ENCODE measurements at places on chromosomes 3 and 15. TPM values are rescaled to one million over a fixed set of nuclear protein-coding genes. Genes with fewer than 3 reads are reported as not detected.
A peak's percentile ranks its signal among the peaks of the same experiment; 100 is the strongest.

The CIB2 gene
- 41.5 TPM for polyA plus RNA-seq

The BSN gene
- polyA plus RNA-seq: 0.83 TPM

The ANP32A gene
- polyA plus RNA-seq: 46.8 TPM

The FYCO1 gene
- polyA plus RNA-seq: 6.7 TPM

The BFSP2 gene
- not detected for polyA plus RNA-seq

The FAM227B gene
- 4.0 TPM for polyA plus RNA-seq

The HEMK1 gene
- polyA plus RNA-seq: 10.6 TPM

The GOLGA6A gene
- 2.1 TPM for polyA plus RNA-seq

The NEK11 gene
- 0.28 TPM for polyA plus RNA-seq

The CHRNB4 gene
- polyA plus RNA-seq: 4.1 TPM

The FAH gene
- polyA plus RNA-seq: 26.6 TPM

The NRROS gene
- 6.8 TPM for polyA plus RNA-seq

The ARHGEF26 gene
- polyA plus RNA-seq: 4.9 TPM

DNA sequence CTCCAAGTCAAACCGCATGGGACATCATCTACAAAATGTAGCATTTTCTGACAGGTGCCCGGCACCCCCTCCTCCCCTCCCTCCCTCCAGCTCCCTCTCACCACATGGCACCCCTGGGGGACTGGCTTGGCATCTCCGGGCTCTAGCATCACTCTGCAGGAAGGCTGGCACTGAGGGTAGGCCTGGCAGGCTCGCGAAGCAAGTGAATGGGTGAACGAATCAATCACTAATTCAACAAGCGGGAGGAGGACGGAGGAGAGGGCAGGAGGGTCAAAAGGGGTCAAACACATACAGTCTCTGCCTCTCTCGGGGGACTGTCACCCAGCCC lies 155.7 kb downstream of the NUP210 start:
- DNase-seq: no peak

GRCh38 chr3:16103472-16103871 lies 71.0 kb upstream of the GALNT15 start:
- no peak for DNase-seq

- DNase-seq: no peak
Measured at GRCh38 chr3:140447136-140447535, 230.7 kb upstream of the TRIM42 start.

- DNase-seq: no peak
Measured at GRCh38 chr3:39644176-39644575, 165.2 kb upstream of the MYRIP start.

GRCh38 chr3:116552246-116552645 lies 107.0 kb upstream of the LSAMP start:
- DNase-seq: no peak

GRCh38 chr3:170621256-170621655 lies 35.4 kb upstream of the SLC7A14 start:
- DNase-seq: no peak

DNA sequence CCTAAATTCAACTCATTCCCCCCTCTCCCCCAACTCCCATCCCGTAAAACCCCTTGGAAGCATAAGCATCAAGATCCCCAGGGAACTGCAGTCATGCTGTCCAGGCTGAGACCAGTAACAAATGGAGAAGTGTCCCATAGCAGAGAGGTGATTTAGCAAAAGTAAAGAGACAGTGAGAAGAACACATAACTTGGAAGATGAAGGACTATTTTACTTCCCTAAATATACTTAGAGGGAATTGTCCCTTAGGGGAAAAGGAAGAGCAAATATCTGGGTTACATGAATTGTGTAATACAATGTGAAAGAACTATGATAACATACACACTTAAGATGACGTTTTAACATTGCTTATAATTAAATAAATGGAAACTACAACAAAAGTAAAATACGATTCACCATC lies 61.6 kb upstream of the LRRFIP2 start:
- DNase-seq: no peak

DNA sequence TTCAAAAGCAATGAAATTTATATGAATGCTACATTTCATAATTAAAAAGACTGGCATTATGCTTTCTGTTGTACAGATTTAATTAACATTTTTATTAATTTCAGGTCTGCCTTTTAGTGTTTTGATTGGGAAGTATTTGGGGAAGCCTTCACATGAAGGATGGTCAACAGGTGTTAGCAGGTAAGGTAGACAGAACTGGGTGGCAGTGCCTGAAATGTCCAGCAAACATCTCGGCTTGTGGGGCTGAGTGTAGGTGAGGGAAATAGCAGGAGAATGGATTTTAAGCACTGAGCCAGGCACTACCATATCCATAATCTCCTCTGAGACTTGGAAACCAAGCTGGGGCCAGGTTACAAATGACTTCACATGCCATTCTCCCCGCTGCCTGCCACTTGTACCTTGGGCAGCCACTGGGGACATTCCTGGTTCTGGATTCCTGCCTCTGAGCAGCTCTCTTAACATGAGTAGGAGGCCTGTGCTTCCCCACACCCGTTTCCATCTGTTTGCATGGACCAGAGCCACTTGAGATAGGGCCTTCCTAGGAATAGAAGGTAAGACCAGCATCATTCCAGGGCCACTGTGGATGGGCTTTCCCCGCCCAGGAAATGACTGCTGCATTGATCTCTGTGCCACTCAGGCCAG lies 125.9 kb upstream of the HES1 start:
- DNase-seq: no peak

- DNase-seq: peak; percentile 49
Measured at GRCh38 chr15:24857763-24858162, 97.0 kb upstream of the SNRPN start.

DNA sequence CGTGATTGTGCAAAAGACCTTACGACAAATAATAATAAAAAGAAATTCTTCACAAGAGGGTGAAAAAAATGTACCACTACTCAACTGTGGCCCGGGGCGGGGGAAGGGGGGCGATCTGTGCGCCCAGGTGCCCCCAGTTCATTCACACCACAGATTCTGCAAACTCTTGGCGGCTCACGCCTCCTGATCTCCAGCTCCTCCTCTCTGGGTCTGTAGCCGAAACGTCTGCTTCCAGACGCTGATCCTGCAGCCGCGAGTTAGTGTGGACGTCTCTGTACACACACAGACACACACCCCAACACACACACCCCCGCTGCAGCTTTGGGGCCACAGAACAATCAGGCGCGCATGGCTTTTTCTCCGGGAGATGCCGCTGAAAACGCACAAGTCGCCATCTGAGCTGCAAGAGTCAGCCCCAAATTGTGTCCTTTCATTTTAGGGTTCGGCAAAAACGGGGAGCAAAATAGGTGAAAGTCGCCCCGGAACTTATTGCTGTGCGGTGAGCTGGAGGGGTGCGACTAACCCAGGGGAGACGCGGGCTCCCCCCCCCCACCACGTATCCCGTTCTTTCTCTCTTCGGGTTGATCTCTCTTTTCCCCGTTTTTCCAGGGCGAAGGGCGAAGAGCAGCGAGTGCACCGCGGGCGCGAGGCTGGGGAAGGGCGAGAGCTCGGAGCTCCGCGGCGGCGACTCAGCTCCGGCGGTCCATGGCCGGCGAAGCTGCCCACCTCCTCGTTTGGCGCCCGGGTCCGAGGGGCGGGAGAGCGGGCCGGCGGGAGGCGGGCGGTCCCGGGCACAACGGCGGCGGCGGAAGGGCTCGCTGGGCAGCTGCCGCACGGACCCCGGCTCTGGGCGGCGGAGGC lies 505 bp upstream of the WNT5A start:
- peak; percentile 73 for DNase-seq

DNA sequence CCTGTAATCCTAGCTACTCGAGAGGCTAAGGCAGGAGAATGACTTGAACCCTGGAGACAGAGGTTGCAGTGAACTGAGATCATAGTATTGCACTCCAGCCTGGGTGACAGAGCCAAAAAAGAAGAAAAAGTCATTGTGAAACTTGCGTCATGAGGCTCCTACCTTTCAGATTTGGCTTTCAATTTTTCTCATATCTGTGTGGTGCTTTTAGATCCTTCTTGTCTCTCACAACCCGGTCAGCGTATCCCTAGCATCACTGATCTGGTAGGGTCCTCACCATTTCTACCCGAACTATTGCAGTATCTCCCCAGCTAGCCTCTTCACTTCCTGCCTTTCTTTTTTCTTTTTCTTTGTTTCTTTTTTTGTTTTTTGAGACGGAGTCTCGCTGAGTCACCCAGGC lies 21.6 kb upstream of the GCNT3 start:
- DNase-seq: no peak

- DNase-seq: no peak
Measured at GRCh38 chr3:68033867-68034266, 379.5 kb upstream of the SUCLG2 start.

GRCh38 chr15:81265256-81265943 lies 58.5 kb downstream of the STARD5 start:
- DNase-seq: no peak

GRCh38 chr3:143736205-143736997 lies 111.9 kb downstream of the SLC9A9 start:
- DNase-seq: no peak

- DNase-seq: no peak
Measured at GRCh38 chr3:45896956-45897355, 10.6 kb downstream of the CCR9 start.

GRCh38 chr15:67146234-67146633 lies 80.8 kb downstream of the SMAD3 start:
- no peak for DNase-seq

DNA sequence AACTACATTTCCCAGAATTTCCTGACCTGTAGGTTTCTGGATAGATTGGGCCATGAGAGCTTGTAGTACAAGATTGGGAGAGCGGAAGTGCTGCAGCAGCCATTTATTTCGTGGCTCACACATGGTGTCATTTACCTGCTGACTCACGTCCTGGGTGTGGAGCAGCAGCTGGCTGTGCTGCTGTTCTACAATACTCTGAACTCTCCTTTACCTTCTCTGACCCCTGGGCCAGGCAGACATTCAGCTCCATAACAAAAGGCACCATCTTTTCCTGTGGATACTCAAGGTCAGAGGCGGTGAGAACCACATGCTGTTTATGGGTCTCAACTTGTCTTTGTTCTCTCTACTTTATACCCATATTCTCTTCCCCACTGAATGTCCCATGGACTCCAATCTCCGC lies 490.2 kb downstream of the IGSF11 start:
- no peak for DNase-seq

DNA sequence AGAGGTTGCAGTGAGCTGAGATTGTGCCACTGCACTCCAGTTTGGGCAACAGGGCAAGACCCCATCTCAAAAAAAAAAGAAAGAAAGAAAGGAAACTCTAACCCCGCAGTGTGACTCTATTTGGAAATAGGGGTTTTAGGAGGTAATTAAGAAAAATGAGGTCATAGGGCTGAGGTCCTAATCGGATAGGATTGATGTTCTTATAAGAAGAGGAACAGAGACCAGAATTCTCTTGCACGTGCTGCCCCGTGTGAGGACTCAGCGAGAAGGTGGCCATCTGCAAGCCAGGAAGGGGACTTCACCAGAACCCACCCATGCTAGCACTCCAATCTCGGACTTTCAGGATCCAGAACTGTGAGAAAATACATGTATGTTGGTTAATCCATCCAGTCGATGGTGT lies 25.8 kb downstream of the KLHL6 start:
- no peak for DNase-seq

- no peak for DNase-seq
Measured at GRCh38 chr3:124966521-124967445, 32.2 kb upstream of the MUC13 start.

DNA sequence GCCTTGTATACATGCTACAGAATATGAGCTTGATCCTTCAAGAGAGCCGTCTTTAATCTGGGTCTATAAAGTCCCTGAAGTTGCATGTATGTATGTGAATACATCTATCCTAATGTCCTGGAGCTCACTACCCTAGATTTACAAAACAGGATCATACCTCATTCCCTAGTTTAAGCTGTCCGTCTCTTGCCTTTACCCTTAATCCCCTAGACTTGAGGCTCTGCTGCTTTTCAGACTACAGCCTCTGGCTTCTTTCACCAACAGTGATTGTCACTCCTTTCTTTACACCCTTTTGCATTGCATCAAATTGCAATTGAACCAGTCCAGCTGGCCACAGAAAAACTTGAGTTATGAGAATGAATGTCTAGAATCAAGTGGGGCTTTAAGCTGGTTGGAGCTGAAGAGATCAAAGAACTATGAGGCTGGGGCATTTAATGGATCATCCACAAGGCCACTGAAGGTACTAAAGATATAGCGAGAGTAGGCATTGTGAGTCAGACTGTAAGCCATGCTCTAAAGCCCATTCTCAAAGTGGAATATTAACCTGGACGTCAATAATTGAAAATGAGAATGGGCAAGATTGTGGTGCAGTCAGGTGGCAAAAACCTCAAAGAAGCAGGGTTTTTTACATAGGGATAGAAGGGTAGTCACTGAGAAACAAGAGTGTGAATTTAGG lies 12.3 kb upstream of the PLD1 start:
- DNase-seq: no peak

DNA sequence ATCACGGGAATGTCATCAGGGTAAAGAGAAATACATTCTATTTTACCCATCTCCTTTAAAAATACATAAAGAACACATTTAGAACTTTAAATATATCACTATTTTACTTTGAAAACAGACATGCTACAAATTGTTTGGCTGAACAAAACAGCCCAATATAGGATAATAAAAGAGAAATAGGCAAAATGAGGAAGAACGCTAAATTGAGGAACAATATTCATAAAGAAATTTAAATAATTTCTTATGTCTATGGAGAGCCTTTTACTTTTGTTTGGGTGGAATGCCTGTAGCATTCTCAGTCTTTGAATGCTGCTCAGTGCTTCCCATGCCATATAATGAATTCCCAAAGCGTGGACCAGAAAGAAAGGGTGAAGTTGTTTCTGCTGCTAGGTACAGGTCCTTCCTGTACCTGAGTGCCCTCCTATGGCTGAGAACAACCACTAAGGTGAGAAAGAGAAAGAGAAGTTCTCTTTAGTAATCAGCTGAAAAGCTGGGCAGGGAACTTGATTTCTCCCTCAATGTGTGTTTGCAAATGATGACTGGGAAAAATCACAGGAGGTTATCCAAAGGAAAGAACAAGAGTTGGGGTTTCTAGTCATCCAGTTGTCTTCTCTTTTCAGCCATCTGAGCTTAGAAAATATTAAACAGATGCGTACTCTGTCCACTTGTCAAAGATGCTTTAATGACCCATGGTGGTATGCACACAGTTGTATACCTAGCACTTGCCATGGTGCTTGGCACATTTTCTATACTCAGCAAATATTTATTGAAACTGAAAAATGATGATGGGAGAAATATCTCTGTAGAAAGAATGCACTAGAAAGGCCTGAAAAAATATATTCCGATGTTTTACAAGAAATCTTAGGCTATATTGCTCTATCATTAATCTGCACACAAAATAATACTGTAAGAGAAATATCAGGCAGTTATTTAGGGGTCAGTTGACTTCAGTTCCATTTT lies 404.6 kb downstream of the TIGIT start:
- DNase-seq: no peak

DNA sequence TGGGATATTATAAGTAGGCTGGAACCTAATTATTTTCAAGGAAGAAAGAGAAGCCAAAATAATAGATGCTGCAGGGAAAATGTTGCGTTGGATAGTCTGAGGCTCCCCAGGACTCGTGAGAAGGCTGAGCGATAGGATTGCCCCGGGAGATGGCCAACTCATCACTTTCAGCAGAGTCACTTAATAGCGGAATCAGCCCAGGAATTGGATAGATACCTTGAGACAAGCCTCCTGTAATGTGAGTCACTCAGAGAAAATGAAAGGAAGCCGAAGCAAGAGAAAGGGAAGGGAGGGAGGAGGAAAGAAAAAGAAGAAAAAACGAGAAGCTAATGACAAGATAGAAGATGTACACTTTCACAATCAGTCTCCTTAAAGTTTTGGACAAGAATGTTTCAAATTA lies 94.3 kb downstream of the SQOR start:
- no peak for DNase-seq

Measured in H1 (cell line).